ENCODE measurements at places on chromosomes 12 and 14.

DNA sequence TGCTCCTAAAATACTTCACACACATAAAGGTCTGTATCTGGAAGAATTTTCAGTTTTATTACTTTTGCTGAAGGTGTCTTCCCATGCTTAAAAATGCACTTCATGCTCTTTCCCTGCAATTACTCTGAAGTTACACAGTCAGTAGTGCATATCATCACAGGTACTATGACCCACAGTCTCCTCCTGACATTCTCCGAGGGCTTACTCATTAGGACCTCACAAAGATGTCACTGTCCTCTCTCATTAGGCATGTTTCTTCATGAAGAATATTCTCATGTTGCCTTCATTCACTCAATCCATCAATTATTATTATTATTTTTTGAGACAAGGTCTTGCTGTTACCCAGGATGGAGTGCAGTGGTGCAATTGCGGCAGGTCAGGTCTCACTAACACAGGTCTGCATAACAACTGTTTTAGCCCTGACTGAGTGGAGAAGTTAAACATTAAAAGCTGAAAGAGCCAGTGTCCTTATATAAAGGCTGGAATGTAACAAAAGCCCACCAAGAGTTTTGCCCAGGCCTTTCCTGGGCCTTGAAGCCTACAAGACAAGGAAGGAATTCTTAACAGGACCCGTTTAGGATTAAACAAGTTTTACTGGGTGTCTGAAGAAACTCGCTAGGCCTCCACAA lies 119.5 kb upstream of the WSCD2 start:
- DNase-seq: no peak

- DNase-seq: no peak
Measured at GRCh38 chr12:40144023-40144422, 38.1 kb upstream of the SLC2A13 start.

DNA sequence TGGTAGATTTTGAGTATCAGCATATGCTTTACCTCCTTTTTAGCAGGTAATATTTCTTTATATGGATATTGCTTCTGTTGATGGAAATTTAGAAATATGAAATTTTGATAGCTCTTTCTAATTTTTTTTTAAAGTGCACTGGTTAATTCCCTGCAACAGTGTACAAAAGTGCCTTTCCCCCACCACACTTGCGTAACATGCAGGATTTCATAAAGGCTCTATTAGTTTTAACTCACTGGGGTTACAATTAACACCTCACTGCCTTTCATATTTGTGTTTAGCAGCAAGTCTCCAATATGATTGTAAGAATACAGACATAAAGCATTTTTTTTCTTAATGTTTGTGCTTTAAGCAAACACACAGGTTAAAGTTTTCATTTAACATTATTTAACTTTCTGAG lies 25.6 kb downstream of the MNAT1 start:
- no peak for DNase-seq

DNA sequence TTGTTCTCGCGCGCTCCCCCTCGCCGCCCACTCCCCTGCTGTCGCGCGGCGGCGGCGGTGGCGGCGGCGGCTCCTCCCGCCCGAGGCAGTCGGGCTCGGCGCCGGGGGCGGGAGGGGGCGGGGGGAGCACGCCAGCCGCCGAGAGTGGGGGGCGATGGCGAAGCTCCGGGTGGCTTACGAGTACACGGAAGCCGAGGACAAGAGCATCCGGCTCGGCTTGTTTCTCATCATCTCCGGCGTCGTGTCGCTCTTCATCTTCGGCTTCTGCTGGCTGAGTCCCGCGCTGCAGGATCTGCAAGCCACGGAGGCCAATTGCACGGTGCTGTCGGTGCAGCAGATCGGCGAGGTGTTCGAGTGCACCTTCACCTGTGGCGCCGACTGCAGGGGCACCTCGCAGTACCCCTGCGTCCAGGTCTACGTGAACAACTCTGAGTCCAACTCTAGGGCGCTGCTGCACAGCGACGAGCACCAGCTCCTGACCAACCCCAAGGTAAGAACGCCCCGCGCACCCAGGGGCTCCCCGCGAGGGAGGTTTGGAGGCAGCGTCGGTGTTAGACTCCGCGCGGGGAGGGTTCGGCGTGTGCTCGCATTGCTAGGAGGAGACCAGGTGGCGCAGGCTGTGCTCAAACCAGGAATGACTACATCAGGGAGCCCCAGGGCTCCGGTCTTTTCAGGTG lies 629 bp downstream of the KCNMB4 start:
- no peak for DNase-seq

DNA sequence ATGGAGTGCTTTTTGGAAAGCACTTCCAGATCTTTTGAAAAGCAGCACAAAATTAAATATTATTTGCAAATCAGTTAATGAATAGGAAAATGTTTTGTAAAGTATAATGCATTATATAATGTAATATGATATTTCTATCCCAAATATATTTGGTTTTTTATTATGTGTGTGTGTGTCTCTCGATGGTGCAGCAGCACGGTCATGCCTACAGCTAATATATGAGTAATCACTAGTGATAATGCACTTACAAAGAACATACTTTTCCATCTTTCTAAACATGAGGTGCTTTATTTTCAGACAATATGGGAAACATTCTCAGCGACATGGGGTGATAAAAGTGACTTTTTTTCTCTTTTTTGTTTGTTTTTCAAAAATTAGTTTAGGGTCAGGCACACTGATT lies 1.3 kb upstream of the EEA1 start:
- DNase-seq: no peak

- DNase-seq: no peak
Measured at GRCh38 chr14:65345266-65345665, 67.3 kb upstream of the FUT8 start.

DNA sequence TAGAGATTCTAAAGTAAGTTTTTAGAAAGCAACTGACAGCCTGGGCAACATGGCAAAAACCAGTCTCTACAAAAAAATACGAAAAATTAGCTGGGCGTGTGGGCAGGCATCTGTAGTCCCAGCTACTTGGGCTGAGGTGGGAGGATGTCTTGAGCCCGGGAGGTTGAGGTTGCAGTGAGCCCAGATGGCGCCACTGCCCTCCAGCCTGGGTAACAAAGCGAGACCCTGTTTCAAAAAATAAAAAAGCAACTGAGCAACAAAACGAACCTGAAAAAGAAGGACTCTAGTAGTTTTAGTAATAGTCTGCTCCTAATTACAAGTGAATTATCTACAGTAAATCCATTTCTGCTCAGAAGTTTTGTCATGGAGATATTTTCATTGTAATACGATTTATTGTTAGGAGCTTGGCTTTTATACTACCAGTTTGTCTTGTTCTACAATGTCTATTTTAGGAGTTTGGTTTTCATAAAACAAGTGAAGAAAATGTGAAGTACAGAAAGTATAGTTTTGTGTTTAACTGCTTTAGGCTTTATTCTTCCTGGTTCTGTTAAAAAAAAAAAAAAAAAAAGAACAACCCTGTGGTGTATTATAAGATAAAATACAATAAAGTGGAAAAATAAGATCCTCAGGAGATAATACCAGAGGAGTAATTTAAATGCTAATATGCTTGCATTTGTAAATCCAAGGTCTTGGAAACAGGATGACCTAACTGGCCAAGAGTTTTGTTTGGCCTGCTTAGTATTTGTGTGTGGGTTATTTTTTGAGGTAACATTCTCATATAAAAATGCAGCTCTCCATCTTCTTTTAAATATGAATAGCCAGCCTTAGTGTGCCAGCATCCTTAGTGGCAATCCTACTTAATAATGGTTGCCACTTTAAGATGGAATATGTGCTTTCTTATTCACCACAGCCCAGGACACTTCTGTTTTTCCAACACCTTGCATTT lies 2.8 kb downstream of the TMX1 start:
- DNase-seq: no peak

- no peak for DNase-seq
Measured at GRCh38 chr12:98612696-98613334, 19.3 kb downstream of the SLC25A3 start.

DNA sequence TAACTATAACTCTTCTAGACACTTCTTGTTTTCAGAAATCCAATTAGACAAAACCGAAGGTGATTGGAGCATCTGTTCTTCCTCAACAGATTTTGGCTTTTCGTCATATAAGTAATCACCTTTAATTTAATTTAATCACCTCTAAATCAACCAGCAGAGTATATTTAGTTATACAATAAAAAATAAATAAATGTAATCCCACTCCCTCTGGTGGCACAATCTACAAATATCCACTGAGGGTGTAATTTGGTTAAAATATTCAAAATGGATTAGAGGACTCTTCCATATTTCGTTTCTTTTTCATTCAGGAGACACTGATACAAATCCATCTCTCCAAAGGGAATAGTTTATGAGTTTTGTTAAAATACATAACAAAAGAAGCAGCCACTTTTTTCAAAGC lies 18.3 kb upstream of the SLC35F4 start:
- DNase-seq: no peak

GRCh38 chr14:68941820-68942219 lies 37.3 kb downstream of the ACTN1 start:
- DNase-seq: no peak

DNA sequence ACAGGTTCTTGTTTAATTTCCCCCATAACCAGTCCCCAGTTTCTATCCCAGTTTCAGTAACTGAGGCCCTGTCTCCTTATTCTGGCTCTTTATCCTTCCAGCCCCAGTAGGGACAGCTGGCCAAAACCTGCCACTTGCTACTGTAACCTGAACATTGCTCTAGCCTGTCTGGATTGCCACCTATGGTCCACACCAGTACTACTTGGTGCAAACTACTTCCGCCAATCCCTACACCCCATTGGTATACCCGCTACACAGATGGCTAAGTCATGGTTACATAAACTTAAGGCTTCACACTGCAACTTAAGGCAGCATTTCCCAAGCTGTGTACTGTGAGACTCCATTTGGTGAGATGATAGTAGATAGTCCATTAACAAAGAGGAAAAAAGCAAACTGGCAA lies 20.3 kb upstream of the C12orf76 start:
- no peak for DNase-seq

GRCh38 chr14:72217135-72217534 lies 284.9 kb downstream of the RGS6 start:
- no peak for DNase-seq

DNA sequence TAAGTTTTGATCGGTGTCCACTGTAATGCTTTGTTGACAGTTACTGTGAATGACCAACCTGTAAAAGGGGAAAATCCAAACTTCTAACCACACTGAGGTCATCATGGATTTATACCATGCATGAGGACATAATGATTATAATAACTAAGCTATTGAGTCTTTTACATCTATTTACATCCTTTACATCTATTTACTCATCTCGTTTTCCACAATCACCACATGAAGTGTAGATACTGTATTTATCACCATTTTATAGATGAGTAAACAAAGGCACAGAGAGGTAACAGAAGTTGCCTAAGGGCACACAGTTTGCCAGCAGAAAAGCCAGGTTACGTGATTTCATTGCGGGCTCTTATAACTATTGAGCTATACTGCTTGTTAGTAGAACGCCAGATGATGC lies 27.9 kb upstream of the EID3 start:
- DNase-seq: no peak

DNA sequence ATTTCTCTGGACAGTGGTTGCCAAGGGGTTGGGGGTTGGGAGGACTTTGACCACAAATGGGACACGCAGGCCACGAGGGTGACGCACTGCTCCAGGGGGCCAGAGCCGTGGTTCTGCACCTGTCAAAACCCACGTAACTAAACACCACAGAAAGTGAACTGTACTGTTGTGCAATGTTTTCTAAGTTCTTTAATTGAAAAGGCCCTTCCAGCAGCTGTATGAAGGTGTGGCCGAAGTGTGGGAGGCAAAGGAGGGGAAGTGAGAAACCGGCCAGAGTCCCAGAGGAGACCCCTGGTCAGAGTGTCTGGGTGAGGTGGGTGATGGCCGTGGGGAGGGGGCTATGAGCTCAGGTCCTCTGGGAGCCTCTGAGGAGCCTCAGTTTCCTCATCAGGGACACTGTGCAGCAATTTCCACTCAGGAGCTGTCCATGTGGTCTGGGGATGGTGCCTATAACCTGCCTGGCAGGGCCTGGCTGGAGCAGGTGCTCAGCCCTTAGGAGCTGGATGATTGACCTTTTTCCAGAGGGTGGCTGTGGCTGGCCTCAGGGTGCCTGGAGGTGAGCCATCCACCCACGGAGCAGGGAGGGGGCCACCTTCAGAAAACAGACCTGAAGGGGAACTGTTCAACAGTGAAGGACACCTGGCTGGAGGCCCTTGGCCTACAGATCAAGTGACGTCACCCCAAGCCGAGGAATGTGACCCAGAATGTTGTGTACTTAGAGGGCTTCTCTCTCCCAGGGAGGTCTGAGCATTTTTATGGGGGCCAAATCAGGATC lies 9.8 kb upstream of the BDKRB2 start:
- DNase-seq: no peak

GRCh38 chr14:50003213-50004021 lies 110.5 kb downstream of the ARF6 start:
- peak; percentile 57 for DNase-seq

DNA sequence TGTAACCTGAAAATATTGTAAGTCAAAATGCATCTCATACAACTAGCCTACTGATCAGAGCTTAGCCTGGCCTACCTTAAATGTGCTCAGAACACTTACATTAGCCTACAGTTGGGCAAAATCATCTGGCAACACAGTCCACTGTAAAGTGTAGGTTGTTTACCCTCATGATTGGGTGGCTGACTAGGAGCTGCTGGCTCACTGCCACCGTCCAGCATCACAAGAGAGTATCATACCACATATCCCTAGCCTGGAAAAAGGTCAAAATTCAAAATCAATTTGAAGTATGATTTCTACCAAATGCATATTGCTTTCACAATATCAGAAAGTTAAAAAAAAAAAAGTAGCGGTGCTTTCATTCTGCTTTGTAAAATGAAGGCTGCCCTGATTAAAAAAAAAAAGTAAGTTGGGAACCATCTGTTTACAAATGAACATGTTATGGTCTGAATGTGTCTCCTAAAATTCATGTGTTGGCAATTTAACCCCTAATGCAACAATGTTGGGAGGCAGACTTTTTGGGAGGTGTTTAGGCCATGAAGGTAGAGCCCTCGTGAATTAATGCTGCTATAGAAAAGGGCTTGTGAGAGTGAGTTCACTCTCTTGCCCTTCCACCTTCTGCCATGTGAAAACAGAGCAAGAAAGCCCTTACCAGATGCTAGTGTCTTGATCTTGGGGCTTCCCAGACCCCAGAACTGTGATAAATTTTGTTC lies 211.8 kb downstream of the PPM1H start:
- no peak for DNase-seq

- no peak for DNase-seq
Measured at GRCh38 chr14:68391311-68392014, 401.4 kb downstream of the ZFP36L1 start.

GRCh38 chr12:84455598-84455997 lies 457.0 kb downstream of the SLC6A15 start:
- DNase-seq: no peak

DNA sequence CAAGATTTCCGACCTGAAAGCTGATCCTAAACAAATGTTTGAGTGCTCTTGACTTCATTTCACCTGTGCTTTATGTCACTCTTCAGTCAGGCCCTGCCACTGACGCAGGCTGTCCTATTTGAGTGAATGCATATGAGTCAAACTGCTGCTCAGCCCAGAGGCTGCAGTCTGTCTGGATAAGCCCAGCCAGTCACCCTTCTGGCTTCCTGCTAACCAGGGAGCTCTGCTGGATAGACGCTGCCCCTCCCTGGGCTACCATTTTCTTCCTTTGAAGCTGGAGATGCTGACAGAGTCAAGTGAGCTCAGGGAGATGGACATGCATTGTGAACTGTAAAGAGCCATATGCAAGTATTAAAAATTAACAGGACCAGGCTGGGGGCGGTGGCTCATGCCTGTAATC lies 5.1 kb upstream of the TUNAR start:
- no peak for DNase-seq

- no peak for DNase-seq
Measured at GRCh38 chr14:68208626-68209317, 389.2 kb downstream of the RAD51B start.

- DNase-seq: no peak
Measured at GRCh38 chr12:45310627-45310968, 94.7 kb downstream of the ANO6 start.

- DNase-seq: no peak
Measured at GRCh38 chr14:89332031-89332430, 85.0 kb downstream of the FOXN3 start.
